Epithelial cell of proximal tubule (primary cell): ENCODE measurements at places on chromosomes 5 and 9.
A peak's percentile ranks its signal among the peaks of the same experiment; 100 is the strongest.

DNA sequence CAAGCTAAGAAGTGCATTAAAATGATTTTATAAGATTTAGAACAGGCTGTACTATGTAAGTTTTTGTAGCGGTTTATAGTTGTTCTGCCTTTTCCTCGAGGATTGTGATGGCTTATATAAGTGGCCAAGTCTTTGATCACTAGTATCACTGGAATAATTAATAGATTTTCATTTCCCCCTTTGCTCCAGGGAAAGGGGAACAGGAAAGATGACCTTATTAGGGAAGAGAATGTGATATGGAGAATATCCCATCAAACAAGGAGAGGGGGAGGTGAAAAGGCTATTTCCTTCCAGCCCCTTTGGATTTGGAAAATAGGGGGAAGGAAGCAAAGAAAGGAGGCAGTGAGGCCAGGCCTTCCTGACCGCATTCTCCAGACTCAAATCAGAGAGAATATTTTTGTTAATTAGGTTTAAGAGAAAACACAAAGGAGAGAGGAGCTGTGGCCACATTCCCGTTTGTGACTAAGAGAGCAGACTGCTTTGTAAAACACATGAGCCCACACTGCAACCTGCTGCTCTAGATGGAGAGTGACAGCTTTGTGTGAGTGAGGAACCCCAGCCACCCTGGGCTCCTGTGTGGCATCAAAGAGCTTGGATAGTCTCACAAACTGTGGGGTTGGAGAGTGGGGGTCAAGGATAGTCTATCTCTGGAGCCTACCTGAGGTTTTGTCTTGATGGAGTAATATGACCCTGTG lies 359.5 kb downstream of the DTWD2 start:
- DNase-seq = no peak

GRCh38 chr9:90741036-90741435 lies 60.6 kb upstream of the SYK start:
- no peak for DNase-seq

GRCh38 chr9:107309271-107309670 lies 26.2 kb downstream of the RAD23B start:
- no peak for DNase-seq

DNA sequence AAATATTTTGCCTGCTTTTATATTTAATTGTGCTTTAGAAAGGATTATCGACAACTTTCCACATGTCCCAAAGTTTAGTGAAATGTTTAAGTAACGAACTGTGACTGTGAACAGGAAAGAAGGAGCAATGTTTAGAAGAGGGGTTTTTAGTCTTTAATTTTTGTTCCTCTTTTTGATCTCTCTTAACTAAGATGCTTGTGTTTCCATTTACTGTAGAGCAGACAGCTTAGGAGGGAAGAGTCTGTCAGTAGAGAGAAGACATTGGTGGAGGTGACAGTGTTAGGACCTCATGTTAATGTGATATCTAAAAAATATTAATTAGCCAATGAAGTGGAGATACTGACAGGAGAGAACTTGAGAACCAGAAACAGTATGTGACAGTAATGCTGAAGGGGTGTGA lies 92.2 kb downstream of the RASGRF2 start:
- no peak for DNase-seq

DNA sequence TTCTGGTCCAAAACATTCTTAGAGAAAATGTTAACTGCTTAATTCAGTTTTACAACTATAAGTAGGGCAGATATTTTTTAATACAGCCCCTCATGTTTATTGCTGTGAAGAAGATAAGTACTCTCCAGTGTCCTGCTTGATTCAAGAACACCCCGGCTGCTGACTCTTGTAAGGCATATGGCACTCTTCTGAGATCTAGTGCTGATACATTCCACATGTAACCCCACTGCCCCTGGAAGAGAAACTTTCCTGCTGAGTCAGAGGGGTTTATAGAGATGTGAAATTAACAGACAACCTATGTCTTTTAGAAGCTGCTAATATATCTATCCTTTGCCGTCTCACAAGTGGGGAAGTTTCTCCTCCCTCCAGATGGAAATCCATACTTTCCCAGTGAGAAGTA lies 1.0 kb upstream of the MINAR2 start:
- no peak for DNase-seq

DNA sequence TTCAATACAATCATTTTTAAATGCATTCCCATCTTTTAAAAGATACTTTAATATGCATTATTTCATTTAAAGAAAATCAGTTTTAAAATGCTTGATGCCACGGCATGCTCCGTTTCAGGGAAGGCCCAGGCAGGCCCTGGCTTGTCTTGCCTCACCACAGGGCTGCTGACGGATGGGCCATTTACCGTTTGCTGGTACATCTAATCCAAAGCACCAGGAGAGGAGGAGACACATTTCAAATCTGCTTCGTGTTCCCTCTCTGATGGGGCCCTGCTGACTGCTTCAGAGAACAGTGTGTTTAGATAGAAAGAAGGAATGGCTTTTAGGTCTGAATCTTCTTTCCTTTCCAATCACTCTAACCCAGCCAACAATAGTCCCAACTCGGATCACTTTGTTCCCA lies 185.2 kb downstream of the DCP2 start:
- no peak for DNase-seq

DNA sequence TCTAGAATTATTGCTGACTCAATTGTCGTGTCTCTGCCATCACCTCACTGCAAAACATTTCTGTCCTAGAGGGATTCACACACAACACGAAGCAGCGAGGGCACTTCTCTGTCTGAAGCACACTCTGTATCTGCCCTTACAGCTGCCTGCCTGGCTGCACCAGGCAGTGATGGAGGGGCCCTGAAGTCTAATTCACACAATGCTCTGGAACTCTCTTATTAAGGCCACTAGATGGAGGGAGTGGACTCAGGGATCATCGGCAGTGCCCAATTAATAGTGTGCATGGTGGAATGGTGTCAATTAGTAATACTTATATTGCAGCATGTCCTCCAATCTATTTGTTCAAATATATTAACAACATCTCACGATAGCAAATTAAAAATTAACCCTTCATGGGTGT lies 157.5 kb upstream of the MAP1B start:
- DNase-seq = no peak

DNA sequence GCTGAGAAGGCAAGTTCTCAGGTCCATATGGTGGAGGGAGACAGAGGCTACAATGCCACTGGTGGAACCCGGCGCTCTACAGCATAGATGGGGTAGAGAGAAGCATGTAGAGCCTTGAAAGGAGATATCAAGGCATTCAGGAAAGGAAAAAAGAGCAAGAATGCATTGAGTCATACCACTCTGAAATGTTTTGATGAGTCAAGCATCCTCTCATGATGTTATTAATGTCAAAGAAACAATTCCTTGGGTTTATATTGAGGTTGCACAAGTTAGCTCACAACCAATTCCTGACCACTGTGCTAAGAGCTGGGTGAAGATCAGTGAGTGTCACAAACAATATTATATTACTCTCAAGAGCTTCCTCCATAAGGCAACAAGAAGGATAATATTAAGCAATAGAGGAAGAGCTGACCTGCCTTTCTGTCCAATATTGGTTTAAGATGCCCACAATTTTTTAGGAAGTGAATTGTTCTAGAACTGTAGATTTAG lies 178.0 kb downstream of the RFK start:
- peak; percentile 64 for DNase-seq
